ENCODE measurements at places on chromosomes 6 and 20.

GRCh38 chr6:47471911-47472310, 5.7 kb upstream of the CD2AP start:
- DNase-seq, result no peak

- DNase-seq, result no peak
Observed at GRCh38 chr20:2302384-2303060, 6.7 kb downstream of the TGM3 start.

- DNase-seq, result no peak
Observed at GRCh38 chr20:57742507-57743181, 32.8 kb upstream of the PMEPA1 start.

DNA sequence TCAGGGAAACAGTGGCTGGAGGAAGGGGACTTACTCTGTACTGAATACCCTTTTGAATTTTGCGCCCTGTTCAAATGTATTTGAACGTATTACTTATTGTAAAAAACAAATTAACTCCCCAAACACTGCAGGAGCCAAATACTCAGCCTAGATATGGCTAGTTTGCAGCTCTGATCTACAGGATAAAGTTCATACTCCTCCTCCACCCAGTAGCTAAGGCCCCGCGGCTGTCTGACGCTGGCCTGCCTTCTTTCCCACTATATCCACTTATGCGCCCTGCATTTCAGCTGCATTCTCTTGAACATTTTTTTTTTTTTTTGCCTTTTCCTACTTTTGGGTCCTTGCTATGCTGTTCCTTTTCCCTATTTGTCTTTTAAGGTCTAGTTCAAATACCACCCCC, 6.5 kb downstream of the GSS start:
- no peak for DNase-seq

DNA sequence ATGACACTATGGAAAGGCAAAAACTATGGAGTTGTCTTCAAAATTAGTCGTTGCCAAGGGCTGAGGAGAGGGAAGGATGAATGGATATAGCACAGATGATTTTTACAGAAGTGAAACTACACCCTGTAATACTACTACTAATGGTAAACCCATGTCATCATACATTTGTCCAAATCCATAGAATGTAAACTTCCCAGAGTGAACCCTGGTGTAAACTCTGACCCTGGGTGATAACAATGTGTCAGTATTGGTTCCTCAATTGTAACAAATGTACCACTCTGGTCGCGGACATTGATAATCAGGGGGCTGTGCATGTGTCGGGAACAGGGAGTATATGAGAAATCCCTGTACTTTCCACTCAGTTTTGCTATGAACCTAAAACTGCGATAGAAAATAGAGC, 72.2 kb downstream of the CNBD2 start:
- no peak for DNase-seq

GRCh38 chr6:87820343-87820984, 118.4 kb upstream of the AKIRIN2 start:
- no peak for DNase-seq

DNA sequence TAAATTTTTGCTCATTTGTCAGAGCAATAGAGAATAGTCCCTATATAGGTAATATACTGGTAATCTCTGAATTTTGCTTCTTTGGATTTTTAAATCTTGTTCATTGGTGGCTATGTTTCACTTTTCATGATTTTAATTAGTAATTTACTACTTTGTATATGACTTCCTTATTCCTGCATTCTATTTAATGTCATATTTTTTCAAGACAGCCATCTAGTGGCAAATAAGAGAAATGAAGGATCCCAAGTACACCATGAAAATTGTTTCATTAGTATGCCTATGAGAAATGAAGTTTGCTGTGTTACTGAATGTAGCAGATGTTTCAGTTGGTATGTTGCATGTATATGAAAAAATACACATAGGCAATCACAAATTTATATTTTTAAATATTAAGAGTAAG, 82.4 kb downstream of the ZNF292 start:
- no peak for DNase-seq

DNA sequence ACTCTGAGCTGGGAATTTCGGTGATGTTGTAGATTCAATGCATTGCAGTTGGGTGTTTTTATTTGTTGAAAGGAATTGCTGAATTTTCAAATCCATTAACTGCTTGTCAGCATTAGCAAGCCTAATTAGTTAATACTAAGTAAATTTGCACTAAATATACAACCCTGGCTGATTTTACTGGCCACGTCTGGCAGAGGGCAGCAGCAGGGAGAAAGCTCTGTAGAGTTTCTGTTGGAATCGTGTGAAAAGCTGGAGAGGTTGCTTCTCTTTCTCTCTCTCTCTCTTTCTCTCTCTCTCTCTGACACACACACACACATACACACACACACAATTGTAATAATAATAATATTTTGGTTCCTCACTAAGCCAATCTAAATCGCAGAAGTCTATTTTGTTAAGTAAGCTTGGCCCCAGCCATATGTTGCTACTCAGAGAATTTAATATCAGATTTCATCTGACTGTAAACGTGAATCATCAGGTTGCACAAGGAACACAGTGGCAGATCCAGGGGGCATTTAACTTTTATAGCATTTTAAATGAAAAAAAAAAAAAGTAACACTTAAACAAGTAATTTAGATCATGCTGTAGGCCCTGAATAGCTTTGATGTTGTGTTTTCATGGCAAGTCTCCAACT, 289.5 kb downstream of the ESR1 start:
- no peak for DNase-seq

DNA sequence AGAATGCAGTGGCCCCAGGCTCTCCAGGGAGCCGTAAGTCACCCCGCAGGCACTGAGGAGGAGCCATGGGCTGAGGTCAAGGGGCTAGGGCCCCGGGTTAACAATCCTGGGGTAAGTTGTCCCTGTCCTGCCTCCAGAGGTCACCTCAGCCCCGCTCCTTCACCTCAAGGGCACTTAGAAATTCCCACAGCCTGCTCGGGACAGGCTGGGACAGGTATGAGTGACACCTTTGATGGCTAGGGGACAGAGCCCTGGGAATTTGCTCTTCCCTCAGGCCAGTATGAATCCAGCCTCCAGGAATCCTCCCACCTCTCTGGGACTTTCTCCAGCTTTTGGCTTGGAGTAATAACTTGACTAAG, 3.5 kb upstream of the GRM4 start:
- no peak for DNase-seq

GRCh38 chr6:15405129-15406068, 159.5 kb downstream of the JARID2 start:
- DNase-seq, result no peak

GRCh38 chr6:80163754-80164187, 57.3 kb downstream of the BCKDHB start:
- DNase-seq, result no peak

DNA sequence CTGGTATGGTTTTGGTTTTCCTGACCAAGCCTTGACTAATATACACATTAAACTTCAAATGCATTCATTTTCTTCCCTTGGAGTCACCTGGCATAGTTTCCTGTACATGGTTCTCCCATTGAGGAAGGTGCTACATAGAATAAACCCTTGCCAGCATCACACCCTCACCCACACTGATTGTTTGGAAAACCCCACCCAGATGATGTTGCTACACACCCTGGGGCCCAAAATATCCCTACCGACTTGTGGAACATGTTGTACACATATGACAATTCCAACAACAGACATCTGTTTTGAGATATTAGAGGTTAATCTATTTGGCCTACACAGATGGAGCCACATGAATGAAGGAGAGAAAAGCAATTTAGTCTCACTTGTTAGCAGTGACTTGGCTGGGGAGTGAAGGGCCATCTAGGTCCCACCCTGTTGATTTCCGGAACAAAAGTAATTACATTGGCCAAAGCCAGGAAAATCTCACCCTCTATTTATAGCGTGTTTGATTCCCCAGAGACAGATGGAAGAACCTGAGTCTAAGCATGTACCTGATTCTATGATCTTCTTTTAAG, 606.0 kb upstream of the BTBD3 start:
- no peak for DNase-seq

GRCh38 chr6:115617031-115617430, 443.7 kb downstream of the FRK start:
- no peak for DNase-seq

GRCh38 chr6:33053230-33053629, 20.2 kb downstream of the HLA-DPA1 start:
- DNase-seq, result no peak
